ENCODE measurements at places on chromosomes 4 and X.

DNA sequence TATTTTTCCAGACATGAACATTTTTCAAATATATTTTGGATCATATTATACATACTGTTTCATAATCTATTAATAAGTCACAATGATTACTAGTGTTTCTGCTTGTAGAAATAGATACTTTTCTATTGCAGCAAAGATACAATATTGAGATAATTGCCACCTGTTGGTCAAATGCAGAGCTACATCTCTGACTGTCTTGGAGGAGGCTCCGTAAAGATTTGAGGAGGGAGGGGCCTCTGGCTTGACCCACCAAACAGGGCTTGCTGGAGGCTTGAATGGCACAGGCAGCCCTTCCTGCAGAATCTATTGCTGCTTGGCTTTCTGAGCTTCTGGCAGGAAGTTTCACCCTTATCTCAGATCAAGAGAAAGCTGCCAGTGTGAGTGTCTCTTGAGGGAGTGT lies 99.3 kb upstream of the ARMCX2 start:
- DNase-seq: no peak

GRCh38 chrX:105837232-105837631 lies 14.9 kb downstream of the NRK start:
- DNase-seq: no peak

DNA sequence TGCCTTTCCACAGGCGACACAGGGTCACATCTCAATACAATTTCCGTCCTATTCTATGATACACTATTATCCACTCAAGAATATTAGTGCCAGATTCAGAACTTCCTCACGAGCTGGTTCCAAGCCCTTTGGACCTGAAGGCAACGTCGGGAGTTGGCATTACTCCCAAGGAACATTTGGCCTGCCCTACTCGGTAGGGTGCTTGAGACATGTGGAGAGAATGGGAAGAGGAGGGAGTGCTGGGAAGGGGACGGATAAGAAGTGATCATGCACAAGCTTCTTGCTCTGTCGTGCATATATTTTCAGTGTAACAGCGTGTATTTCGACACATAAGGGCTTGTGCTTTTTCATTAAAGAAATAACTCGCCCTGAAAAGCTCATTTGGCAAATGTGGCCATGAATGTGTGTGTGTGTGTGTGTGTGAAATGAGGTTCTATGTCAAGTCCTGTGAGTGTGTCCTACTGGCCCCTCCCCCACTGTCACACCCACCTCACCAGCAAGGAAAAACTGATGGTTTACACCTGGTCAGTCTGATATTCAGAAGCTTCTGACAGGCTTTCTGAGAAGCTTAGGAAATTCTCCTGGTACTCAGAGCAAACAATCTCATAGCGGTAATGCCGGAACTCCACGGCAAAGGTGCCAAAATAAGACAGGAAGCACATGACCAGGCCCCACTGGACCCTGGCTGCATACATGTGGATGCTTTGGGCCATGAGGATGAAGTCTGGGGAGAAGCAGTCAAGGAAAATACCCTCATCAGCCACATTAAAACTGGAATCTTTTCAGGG lies 54.8 kb downstream of the ENOPH1 start:
- DNase-seq: no peak

- no peak for DNase-seq
Observed at GRCh38 chrX:9019151-9019550, 14.8 kb downstream of the FAM9B start.

DNA sequence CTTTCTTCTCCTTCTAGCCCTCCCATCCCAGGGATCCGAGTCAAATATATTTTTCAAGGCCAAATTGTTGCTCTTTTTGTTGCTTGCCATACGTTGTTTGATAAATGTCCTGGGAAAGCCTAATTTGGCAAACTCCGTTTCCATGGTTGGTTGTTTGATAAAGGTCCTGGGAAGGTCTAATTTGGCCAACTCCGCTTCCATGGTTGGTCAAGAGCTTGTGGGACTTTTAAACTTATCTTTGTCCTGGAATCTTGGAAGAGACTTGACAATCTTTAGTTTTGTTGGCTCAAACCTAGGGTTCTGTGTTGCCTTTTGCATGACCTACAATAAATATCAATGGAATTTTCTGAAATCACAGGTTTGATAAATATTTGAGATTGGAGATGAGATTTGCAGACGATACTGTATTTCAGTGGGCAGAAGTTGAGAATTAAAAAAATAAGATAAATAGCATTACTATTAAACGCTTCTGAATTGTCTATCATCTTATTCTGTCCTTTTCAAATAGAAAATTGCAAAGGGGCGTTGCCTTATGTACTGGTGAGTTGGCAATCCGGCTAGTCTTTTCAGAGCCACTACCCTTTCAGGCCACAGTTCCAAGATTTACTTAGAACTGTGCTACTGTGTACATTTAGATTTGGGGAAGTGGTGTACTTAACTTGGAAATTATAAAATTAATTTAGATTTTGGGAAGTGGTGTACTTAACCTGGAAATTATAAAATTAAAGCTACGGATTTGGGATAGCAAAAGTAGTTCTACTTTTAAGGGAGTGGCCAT lies 804 bp downstream of the OSTC start:
- no peak for DNase-seq

DNA sequence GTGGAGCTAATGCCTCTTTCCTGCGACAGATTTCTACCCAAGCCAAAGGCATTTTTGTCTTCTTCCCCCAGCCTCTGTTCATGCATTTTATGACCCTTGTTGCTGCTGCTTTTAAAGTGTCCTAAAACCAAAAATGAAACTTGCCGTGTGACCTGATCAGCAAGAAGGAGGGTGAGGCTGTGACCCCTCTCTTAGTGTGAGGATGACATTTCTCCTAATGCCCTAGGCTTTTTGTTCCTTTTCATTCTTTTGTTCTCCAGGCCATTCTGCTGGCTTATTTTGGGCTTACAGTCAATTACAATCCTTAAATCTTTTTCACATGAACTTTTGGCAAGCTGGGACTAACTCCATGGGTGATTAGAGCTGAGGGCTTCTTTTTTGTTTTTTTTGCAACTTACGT lies 34.4 kb downstream of the PTTG2 start:
- no peak for DNase-seq

DNA sequence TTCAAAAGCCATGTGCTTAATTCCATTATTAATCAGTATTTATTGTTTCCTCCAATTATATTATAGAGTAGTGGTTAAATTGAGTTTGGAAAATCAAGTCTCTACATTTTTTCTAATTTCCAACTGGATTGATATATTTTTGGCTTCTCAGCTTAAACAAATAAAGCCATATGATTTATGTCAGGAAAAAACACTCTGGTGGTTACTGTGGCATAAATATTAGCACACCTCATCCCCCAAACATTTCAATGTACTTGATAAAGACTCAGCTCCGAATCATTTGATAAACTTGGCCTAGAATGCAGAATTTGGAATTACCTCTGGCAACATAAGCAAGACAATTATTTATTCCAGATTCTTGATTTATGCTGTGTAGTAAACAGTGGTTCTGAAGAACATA lies 2313.8 kb downstream of the ARAP2 start:
- DNase-seq: no peak

DNA sequence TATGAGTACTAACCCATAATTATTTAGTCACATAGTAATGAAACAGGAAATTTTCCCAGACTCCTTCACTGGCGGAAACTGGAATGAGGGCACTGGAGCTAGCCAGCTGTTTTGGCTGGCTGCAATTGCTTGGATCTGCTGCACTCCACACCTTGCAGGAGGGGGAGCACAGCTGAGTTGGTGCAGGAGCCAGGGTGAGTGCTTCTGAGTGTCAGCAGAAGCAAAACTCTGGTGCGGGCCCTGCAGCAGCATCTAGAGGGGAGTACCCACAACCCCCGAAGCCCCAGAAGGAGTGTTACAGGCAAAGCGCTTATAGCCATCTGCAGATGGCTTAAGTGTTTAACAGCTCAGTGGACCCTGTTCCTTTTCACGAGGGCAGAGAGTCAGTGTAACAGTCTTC lies 96.1 kb downstream of the RPA4 start:
- no peak for DNase-seq

- DNase-seq: no peak
Observed at GRCh38 chr4:151395873-151396272, 13.1 kb upstream of the FHIP1A start.

DNA sequence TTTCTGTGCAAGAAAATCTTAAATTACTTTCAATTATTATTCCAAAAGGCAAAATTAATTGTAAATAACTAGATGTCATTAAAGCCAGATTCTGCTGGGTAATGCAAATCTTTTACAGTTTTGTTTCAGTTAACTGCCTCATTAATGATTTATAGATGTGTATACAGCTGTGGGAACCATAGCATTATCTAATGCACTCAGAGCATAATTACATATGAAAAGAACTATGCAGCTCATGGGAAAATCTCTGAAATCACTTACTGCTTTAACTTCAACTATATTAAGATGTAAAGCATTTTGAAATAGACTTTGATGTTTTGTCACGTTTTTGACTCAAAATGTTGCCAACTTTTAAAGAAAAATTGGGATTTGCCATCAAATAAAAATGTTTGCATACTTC lies 630.3 kb upstream of the KLHL4 start:
- no peak for DNase-seq

- no peak for DNase-seq
Observed at GRCh38 chrX:85052205-85052604, 48.5 kb downstream of the APOOL start.

- DNase-seq: no peak
Observed at GRCh38 chrX:150577174-150577573, 8.8 kb downstream of the MTM1 start.

- DNase-seq: no peak
Observed at GRCh38 chr4:1412376-1413203, 6.3 kb upstream of the NKX1-1 start.

DNA sequence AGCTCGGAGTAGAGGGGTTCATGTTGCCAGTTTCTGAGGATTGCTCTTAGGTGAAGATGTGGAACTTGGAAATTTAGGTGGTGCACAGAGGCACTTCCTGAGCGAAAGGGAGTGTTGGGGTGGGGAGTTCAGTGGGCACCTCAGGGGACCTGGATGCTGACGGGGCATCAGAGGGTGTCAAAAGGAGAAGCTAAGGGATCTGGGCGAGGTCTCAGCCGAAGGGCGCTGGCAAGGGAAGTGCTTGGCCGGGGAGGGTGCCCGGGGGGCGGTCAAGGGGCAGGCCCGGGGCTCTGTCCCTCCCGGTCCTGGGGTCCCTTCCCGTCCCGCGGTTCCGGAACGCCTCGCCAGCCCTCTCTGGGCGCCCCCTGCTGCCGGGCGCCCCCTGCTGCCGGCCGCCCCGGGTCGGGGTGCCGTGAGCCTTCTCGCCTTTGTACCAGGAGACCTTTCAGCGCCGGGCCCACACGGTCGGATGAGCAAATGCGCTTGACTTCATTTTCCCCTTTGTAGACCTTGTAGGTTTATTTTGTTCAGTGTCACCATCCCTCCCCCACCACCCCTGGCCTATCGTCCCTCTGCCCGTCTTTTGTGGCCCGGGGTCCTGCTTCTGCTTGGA lies 3.0 kb upstream of the PHOX2B start:
- DNase-seq: no peak

DNA sequence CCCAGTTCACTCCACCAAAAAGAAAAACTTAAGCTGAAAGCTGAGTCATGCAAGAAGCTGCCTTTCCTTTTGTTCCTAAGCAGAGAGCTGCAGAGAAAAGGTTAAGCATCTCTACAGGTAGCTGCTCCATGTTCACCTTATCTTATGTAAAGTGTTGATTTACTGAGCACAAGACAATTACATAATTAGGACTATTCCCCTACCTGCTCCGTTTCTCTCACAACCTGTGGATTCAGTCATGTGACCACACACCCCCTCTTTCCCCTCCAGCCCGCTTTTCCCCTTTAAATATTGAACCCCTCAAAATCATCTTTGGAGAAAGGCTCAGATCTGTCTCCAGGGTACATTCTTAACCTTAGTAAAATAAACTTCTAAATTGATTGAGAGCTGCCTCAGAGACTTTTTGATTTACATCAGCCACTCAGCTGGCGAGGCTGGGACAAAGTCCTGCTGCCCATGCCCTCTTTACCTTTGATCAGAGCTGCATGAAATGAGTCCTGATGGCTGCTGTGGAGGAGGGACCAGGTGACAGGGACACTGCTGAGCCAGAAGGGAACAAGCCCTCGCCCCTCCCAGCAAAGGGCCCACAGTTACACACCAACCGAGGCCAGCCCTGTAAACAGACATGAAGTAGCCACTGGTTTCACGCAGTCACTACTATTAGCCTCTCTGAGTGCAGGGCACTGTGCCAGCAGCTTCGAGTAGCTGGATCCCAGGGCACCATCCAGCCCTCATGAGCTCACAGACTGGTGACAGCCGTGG lies 53.9 kb upstream of the C4orf50 start:
- no peak for DNase-seq

DNA sequence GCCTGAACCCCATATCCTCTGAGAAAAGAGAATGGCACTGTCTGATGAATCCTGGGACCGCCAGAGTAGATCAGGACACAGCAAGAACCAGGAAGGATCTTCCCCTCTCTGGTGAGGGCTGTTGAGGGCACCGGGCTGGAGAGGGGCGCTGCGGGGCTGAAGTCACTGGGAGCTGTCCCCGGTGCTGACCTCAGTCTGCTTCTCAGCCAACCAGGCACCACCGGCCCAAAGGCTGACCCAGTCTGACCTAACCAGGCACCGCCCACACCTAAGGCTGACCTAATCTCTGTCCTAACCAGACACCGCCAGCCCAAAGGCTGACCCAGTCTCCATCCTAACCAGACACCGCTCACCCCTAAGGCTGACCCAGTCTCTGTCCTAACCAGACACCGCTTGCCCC lies 82.8 kb downstream of the CPZ start:
- no peak for DNase-seq

- DNase-seq: no peak
Observed at GRCh38 chrX:55210931-55211677, 9.0 kb upstream of the PAGE5 start.

GRCh38 chr4:172630280-172630679 lies 538.3 kb upstream of the GALNT7 start:
- DNase-seq: no peak

GRCh38 chr4:13378973-13379759 lies 105.0 kb downstream of the RAB28 start:
- DNase-seq: no peak

GRCh38 chrX:55109306-55109705 lies 20.5 kb downstream of the PAGE2 start:
- no peak for DNase-seq

GRCh38 chr4:141395246-141395830 lies 174.6 kb downstream of the ZNF330 start:
- no peak for DNase-seq

- DNase-seq: no peak
Observed at GRCh38 chr4:38283724-38284123, 323.5 kb downstream of the PTTG2 start.

Measured in NCI-H187 (cell line).